ENCODE measurements at places on chromosomes 13 and 19.

- DNase-seq = no peak
Measured at GRCh38 chr13:28429685-28430290, 65.1 kb downstream of the FLT1 start.

GRCh38 chr19:2234996-2235380, 1.1 kb downstream of the PLEKHJ1 start:
- no peak for DNase-seq

DNA sequence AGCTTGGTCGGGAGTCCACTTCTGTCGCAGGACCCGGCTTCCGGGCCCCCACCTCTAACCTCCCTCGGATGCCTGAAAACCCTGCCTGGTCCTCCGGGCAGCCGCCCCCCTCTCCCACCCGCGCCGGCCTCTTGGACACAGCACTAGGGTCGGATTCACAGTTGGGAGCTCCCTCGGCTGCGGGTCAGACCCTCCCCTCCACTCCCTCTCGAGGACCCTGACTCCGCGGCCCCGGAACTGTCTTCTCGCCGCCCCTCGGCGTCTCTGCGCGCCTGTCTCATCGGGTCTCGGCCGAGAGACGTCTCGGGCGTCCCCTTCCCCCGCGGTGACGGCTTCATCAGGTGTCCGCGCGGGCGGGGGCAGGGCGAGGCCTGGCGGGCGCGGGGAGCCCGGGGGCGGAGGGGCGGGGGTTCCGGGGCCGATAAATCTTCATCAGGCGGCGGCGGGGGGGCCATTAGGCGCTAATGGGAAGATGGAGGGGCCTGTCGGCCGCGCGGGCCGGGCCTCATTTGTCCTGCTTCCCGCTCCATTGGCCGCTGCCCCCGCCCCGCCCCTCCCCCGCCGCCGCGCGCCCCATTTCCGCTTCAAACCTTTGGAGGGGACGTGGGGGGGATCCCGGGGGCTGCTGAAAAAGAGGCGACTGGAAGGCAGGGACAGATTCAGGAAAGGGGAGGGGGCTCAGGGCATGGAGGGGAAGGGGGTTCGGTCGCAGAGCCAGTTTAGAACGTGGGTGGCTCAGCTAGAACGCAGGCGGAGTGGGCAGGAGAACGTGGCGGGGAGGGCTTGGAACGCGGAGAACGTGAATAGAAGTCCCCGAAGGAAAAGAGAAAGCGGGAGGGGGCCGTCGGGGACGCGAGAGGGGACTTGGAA, 11.8 kb upstream of the ERFL start:
- DNase-seq = no peak

DNA sequence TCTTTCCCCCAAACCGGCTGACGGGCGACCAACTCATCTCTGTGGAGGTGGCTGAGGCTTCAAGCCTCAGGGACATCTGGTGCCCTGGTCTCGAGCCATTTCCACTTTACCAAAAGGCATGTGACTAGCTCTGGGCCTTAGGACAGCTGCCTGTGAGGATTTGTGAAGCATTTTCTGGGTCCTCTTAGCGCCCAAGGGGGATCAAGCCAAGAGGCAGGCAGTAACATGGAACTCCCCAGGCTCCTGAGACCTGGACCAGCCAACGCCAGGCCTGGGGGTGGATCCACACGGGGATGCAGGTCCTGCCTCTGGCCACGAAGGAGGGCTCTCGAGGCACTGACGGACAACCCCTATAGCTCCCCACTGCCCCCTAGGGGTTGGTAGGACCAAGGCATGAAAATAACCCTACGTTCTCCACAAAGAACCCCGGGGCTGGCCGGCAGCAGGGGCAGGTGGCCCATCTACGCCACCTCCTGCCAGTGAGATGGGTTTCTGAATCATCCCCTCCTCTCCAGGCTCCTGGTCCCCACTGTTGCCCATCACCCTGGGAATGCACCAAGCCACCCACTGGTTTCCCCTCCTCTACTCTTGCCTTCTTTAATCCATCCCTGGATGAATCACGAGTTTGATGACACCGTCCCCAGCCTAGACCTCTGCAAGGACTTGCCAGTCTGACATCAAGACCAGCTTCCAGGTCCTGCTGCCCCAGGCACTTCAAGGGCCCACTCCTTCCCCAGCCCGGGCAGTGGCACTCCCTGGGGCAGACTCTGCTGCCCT, 7.0 kb upstream of the MYDGF start:
- peak; percentile 55 for DNase-seq

- no peak for DNase-seq
Measured at GRCh38 chr13:62781866-62782265, 1366.2 kb upstream of the PCDH20 start.

GRCh38 chr19:33640773-33641172, 19.0 kb downstream of the CHST8 start:
- no peak for DNase-seq
